HAP-1 (cell line): ENCODE measurements at places on chromosomes 16 and 17.

GRCh38 chr17:69516225-69516624 lies 101.7 kb downstream of the MAP2K6 start:
- DNase-seq, result no peak

- no peak for DNase-seq
These were observed 270.7 kb upstream of the SOX9 start for GRCh38 chr17:71849783-71850768.

DNA sequence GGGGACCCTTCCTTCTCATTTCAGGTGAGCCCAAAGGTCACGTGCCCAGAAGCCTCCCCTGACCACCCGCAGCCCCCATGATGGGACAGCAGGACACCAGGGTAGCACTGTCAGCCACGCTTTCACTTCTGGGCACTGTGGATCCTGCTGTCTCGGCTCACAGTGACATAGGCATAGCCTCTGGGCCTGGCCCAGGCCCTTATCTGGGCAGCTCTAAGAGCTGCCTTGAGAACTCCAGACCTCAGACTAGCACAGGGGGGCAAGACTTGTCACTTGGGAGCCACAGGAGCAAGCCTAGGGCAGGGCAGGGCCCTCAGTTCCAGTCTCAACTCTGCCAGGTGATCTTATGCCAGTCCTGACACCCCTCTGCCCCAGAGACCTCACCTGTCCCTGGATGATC lies 4.7 kb downstream of the NATD1 start:
- no peak for DNase-seq

DNA sequence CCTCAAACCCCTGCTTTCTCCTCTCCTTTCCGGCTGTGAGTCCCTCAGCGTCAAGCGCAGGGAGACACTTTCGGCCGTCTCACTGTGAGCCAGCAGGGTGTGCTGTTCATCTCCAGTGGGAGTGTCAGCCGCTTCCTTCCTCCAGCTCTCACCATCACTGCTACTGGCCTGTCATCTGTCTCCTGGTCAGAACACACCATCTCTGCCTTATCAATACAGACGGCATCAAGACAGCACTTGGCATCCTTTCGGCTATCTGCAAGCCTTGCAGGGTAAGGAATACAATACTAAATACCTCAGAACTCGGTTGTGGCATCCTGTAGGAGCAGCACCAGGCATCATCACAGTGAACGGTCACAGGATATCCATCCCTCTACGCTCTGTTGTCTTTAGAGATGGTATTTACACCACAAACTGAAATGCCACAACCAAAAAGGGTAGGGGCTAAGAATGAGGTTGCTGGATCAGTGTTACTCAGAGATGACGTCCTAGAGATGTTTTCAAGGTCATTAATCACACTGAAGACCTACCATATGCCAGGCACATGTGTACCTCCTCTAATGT lies 20.7 kb upstream of the CMTM4 start:
- DNase-seq, result peak; percentile 29

GRCh38 chr16:19389246-19389645 lies 28.4 kb upstream of the TMC5 start:
- peak; percentile 68 for DNase-seq

DNA sequence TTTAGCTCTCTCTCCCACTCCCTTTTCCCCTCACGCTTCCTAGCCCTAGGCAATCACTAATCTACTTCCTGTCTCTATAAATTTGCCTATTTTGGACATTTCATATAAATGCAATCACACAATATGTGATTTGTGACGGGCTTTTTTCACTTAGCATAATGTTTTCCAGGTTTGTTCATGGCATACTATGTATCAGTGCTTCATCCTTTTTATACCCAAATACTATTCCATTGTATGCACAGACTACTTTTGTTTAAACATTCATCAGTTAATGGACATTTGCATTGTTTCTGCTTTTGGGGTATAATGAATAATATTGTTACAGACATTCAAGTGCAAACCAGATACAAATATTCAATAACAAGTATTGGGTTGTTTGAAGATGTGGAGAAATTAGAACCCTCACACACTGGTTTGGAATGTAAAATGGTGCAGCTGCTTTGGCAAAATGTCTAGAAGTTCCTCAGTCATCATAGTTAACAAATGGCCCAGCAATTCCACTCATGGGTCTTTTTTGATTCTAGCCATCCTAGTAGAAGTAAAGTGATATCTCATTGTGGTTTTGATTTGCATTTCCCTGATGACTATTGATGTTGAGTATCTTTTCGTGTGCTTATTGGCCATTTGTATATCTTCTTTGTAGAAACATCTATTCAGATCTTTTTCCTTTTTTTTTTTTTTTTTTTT lies 67.7 kb downstream of the TBX4 start:
- no peak for DNase-seq

GRCh38 chr17:72730077-72730476 lies 362.4 kb downstream of the SLC39A11 start:
- no peak for DNase-seq

GRCh38 chr17:48074322-48075081 lies 26.3 kb downstream of the NFE2L1 start:
- DNase-seq, result peak; percentile 57
